Lung (tissue), 17 donors: ENCODE measurements at places on chromosomes 1 and 21.

- no peak for DNase-seq
Observed at GRCh38 chr1:35453031-35453430, 104.2 kb downstream of the KIAA0319L start.

DNA sequence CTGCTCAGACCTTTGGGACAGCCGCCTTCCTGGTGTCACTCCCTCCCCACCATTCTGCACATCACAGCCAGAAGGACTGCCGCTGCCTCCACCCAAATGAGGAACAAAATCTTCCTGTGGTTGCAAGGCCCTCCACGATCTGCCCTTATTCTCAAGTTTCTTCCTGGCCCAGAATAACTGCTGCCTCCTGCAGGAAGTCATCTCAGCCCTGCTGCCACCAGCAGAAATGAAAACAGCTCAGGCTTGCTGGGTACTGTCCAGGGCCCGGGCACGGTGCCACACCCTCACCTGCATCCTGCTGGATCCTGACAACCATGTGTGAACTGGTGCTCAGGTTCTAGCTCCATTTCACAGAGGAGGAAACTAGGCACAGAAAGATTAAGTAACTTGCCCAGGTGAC lies 2.8 kb downstream of the CLDN19 start:
- no peak for DNase-seq

- DNase-seq = no peak
Observed at GRCh38 chr1:111707906-111708305, 31.3 kb downstream of the INKA2 start.

DNA sequence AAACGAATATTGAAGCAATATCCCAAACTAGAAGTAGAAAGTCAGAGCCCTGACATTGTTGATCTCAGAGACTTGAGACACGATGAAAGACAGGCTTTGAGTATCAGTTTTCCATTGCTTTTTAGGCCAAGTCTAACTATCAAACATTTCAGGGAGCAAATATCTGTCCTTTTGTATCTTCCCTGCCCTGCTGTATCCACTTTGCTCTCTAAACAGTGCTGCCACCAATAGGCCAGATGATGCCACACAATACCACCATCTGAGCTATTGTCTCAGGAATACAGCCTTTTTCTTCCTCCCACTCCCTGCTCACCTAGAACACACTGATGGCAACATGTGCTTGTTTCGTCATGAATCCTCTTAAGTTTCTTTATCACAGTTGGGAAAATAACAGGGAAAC lies 62.6 kb upstream of the SPAG17 start:
- DNase-seq = peak; percentile 11

DNA sequence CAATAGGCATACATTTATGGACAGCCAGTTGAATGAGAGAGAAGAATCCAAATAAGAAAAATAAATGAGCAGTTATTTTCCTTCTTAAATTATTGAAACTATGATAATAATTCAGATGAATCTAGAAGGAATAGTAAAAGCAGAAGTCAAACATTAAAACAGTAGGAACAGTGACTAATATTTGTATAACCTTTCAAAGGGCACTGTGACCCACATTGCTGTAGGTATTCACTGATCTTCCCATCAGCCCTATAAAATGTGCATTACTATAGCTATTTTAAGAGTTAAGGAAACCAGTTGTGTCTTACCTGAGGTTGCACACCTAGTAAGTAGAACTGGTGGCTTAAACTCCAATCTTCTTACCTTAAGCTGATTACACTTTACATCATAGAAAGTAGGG lies 102.8 kb upstream of the ARTN start:
- no peak for DNase-seq

DNA sequence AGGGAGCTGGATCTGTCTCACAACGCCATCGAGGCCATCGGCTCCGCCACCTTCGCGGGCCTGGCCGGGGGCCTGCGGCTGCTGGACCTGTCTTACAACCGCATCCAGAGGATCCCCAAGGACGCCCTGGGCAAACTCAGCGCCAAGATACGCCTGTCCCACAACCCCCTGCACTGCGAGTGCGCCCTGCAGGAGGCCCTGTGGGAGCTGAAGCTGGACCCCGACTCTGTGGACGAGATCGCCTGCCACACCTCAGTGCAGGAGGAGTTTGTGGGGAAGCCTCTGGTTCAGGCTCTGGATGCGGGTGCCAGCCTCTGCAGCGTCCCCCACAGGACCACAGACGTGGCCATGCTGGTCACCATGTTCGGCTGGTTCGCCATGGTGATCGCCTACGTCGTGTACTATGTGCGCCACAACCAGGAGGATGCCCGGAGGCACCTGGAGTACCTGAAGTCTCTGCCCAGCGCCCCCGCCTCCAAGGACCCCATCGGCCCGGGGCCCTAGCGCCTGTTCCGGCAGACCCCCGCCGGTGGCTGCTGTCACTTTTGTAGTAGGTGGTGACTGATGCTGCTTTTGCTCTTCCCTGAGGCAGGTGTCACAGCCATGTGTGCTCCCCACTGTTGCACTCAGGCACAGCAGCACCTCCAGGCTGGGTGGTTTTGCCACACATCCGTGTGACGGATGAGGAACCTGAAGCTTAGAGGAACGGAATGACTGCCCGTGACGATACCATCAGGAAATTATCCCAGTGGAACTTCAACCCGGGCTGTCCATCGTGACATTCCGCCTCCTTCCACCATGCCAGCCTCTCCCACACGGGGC lies 1.8 kb downstream of the LRRC3 start:
- no peak for DNase-seq

- no peak for DNase-seq
Observed at GRCh38 chr1:41533731-41534080, 49.2 kb upstream of the EDN2 start.
